ENCODE measurements at places on chromosomes 11 and 22.

- DNase-seq: no peak
Observed at GRCh38 chr22:50009765-50010675, 2.5 kb downstream of the IL17REL start.

- peak; percentile 17 for DNase-seq
Observed at GRCh38 chr11:33040033-33040861, 875 bp downstream of the TCP11L1 start.

DNA sequence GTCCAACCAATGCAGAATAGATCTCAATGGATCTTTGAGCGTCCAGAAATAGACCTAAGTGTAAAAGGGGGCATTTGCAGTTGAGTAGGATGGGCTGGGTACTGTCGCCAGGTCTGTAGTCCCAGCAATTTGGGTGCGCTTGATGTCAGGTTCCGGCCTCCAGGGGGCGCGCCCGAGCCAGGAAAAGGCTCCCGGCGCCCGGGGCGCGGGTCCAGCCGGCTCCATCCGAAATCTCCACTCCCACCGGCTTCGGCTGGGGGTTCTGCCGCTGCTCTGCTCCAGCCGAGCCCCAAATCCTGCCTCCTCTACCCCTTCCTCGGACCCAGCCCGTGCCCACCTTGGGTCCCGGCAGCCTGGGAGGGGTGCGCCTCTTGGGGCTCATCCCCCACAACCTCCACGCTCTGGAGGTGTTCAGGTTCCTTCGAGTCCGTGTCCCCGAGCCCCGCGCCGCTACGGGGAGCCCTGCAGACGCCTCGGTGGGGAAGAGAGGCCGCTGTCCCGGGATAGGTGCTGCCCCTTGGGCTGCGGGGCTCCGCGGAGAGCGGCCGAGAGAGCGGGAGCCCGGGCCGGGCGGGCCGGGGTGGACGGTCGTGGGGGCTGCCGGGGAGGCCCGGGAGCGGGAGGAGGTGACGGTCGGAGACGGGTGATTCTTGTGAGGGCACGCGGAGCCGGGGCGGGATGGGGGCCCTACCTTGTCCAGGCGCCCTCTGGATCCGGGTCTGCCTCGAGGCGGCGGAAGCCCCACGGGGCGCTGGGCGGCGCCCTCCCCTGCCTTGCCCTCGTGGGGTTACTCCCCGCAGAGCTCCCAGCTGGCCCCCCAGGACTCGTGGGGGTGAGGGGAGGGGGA, 13.0 kb upstream of the CYB5R3 start:
- DNase-seq: peak; percentile 81

DNA sequence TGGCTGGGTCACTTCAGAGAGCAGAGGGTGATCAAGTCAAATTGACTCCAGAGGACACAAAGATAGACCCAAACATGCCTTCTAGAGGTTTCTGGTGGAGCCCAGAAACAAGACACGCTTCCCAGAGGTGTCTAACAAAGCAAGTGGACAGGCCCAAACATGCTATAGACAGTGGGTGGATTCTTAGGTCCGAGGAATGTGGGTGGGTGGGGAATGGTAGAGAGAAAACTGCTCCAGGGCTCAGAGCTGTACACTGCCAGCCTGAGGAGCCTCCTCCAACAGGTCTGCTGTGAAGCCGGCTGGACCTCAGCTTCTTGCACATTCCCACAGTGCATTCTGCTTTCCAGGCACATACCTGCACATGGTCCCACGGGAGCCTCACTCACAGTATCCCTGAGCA, 116.8 kb upstream of the NECTIN1 start:
- DNase-seq: no peak

DNA sequence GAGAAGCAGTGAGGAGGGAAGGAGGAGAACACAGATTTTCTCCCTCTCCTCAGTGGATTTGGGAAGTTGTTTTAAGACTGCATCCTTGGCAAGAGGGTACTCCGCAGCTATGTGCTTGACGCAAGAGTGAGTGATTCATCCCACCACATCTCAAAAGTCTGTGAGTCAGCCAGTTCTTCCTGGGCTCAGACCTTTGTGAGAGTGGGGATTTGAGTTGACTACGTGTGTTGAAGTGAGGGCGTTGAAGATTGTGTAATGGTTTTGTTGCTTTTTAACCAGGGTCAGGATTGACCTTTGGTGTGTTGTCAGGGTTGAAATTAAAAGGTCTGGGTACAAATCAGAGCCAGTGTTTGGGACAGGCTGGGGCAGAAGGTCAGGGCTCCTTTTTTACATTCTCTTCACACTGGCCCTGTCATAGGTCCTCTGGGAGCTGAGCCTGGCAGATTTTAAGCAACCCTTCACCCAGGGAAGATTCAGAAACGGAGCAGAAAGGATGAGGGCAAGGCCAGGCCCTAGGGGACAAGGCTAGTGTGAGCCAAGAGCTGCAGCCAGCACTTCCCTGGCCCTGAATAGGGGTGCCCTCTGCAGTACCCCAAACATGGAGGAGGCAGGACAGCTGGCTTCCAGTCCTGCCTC, 4.2 kb upstream of the C11orf86 start:
- no peak for DNase-seq
